Fibroblast of the aortic adventitia (primary cell): ENCODE measurements at places on chromosomes 7 and 10. TPM values are rescaled to one million over a fixed set of nuclear protein-coding genes. Genes with fewer than 3 reads are reported as not detected.

Gene ITIH2
- 0.09 TPM in 1 of 2 replicates, not detected in the other for total RNA-seq

Gene ITGA8
- total RNA-seq = 2.6 and 38.5 TPM in 2 replicates

Gene BLNK
- not detected in 2 replicates for total RNA-seq

Gene PILRA
- total RNA-seq = 0.27 TPM in 1 of 2 replicates, not detected in the other

Gene ZC3HAV1L
- 11.9 and 36.6 TPM in 2 replicates for total RNA-seq

Gene SPDYE9
- 0.08 TPM in 1 of 2 replicates, not detected in the other for total RNA-seq

Gene TFR2
- total RNA-seq = 0.08 and 1.2 TPM in 2 replicates

Gene BMPR1A
- total RNA-seq = 57.8 and 74.7 TPM in 2 replicates

Gene FZD8
- total RNA-seq = 8.8 and 15.4 TPM in 2 replicates

Gene DLX6
- not detected in 2 replicates for total RNA-seq

Gene GNAT3
- total RNA-seq = not detected in 2 replicates

Gene TBXAS1
- 2.4 and 2.6 TPM in 2 replicates for total RNA-seq

Gene ACTR3C
- 0.54 TPM in 1 of 2 replicates, not detected in the other for total RNA-seq

Gene HTR5A
- not detected in 2 replicates for total RNA-seq

Gene IFT22
- 38.1 and 57.7 TPM in 2 replicates for total RNA-seq

Gene PLA2G12B
- total RNA-seq = not detected in 2 replicates

Gene CACNB2
- 0.82 and 2.1 TPM in 2 replicates for total RNA-seq

Gene NEUROG3
- not detected in 2 replicates for total RNA-seq

Gene GFRA1
- 0.18 and 0.49 TPM in 2 replicates for total RNA-seq

Gene SCIN
- total RNA-seq = 0.25 and 2.3 TPM in 2 replicates

Gene ARL4A
- 13.2 and 25.8 TPM in 2 replicates for total RNA-seq

Gene PVRIG
- total RNA-seq = not detected in 2 replicates

Gene SLC13A1
- total RNA-seq = not detected in 2 replicates

Gene PDE6C
- not detected in 2 replicates for total RNA-seq

Gene FKBP6
- not detected in 2 replicates for total RNA-seq

Gene GPER1
- total RNA-seq = 2.9 and 6.4 TPM in 2 replicates

Gene SMNDC1
- total RNA-seq = 8.9 and 27.5 TPM in 2 replicates

Gene FRMD4A
- total RNA-seq = 32.1 and 42.4 TPM in 2 replicates

Gene PLAC9
- 32.1 and 78.7 TPM in 2 replicates for total RNA-seq

Gene OR2A1
- total RNA-seq = 0.27 TPM in 1 of 2 replicates, not detected in the other

Gene IL2RA
- not detected in 2 replicates for total RNA-seq

Gene NUTM2E
- total RNA-seq = under 0.01 TPM in 1 of 2 replicates, not detected in the other
